ENCODE measurements at places on chromosomes 11 and 22.

GRCh38 chr11:2812371-2812991 lies 73.1 kb downstream of the CDKN1C start:
- DNase-seq: no peak

GRCh38 chr11:46711303-46711702 lies 7.7 kb upstream of the F2 start:
- DNase-seq: no peak

GRCh38 chr22:30717331-30717921 lies 22.8 kb downstream of the OSBP2 start:
- no peak for DNase-seq

GRCh38 chr11:63768237-63769041 lies at the start of gene ZFTA:
ZFTA (minus strand) TSS chr11:63768775; CDS start chr11:63768622, 153 bp downstream.
- peak; percentile 53 for DNase-seq

DNA sequence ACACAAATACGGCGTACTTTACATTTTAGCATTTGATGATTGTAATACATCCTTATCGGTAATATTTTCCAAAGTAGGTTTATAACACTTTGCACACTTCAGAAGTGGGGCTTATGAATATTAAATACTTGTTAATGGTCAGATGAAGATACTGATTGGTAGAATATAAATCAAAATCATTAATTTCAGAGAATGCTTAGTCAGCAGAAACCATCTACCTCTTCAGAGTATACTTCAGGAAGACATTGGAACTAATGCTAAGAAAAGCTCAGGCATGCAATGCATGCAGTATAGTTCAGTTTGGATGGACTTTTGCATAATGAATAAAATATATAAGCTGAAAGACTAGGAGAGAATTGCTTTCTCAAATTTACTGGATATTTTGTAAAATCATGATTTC lies 19.7 kb upstream of the TECTA start:
- no peak for DNase-seq

DNA sequence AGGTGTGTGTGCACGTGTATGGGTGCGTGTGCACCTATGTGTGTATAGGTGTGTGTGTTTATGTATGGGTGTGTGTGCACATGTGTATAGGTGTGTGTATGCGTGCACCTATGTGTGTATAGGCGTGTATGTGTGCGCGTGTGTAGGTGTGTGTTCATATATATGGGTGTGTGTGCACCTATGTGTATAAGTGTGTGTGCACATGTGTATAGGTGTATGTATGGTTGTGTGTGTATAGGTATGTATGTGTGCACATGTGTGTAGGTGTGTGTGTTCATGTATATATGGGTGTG lies 26.9 kb downstream of the KCNQ1 start:
- no peak for DNase-seq

DNA sequence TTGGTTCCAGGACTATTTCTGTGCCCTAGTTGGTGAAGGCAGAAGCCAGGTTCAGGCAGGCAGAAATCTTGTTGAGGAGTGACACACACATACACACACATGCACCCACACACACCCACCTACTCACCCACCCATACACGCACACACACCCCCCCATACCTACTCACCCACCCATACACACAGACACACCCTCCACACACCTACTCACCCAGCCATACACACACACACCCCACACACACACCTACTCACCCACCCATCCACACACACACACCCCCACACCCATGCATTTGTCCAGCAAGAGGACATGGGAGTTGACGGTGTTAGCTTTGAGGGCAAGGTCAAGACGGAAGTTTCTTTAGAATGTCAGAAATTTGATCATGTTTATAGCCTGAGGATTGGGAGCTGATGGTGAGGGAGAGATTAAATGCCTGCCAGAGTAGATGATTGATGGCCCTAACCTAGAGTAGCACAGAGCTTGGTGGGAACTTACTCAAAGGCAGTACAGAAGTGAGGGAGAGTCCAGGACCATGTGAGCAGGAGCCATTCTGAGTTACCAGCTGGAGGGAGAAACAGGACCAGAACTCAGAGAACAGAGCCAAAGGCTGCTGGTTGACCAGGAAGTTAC lies 68.9 kb downstream of the CYB5R2 start:
- DNase-seq: no peak

All from CD4-positive, alpha-beta T cell (primary cell).